ENCODE measurements at places on chromosomes 6 and 20.

DNA sequence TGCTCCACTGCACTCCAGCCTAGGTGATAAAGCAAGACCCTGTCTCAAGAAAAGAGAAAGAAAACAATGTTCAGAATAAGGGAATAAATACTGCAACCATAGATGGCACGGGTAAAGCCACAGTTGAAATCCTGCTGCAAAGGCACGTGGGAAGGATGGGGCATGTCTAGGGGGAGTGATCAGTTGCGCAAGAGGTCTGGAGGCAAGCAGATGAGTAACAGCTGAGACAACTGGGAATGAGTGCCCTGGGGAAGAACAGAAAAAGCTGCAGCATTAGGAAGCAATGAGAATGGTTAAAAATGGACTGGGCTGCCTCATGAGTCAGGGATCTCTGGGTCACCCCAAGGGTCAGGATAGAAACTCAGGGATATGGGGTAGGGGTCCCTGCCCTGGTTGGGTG is 96.3 kb downstream of the GMPR start:
- DNase-seq, result no peak

DNA sequence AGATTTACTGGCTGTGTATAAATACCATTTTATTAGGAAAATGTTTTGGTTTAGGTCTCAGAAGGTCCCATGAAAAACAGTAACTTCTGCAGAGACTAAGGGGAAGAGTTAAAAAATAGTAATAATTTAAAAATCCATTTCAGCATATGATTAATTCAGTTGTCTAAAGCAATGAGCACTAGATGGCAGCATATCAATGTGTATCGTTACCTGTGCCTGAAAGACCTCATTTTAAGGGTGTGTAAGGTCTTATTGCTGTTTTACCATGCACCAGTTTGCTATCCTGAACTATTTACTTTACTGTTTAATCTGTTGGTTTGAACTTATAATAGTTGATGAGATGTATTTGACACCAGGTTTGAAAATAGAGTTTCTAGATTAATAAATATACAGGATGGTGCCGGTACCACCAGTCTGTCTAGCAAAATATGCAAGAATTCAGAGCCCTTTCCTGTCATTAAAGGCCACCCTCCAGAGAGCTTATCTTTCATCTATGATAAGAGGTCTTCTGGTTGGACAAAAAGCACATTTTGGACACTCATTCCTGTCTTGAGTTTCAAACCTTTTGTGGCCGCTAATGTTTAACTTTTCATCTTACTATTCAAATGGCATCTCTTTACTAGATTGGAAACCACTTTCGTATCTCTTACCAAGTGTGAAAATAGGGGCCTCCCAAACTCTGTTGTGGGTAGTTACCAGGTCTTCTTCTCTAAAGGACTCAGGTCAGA is 8.9 kb upstream of the AHI1 start:
- DNase-seq, result no peak

- no peak for DNase-seq
Measured at GRCh38 chr6:116471531-116471930, 10.4 kb downstream of the CALHM6 start.

GRCh38 chr6:41208439-41209106 is 7.6 kb upstream of the TREML2 start:
- DNase-seq, result no peak

- DNase-seq, result no peak
Measured at GRCh38 chr6:90103056-90103800, 193.4 kb downstream of the BACH2 start.

GRCh38 chr20:52410731-52411234 is 219.2 kb upstream of the ZFP64 start:
- DNase-seq, result no peak

- no peak for DNase-seq
Measured at GRCh38 chr6:10418862-10419748, 4.2 kb upstream of the TFAP2A start.

DNA sequence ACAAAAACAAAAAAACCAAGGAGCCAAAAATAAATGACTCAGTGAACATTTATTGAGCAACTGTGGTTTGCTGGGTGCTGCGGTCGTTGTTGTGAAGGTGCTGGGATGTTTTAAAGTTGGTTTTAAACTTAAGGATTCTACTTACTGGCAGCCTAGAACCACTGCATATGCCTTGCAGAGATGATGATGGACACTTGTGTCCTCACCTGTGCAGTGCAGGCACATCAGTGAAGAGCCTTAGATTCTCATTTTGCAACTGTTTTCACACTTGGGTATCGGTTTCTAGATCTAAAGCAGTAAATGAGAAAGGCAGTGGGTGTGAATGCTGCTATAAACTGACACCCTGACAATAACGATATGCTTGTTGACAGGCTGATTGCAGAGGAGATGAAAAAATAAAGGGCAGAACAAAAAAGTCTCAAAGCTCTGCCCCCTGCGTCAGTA is 68.8 kb downstream of the UTRN start:
- no peak for DNase-seq

GRCh38 chr6:31498748-31499147 is 803 bp downstream of the MICB start:
- no peak for DNase-seq

GRCh38 chr6:66735106-66735890 is 1028.3 kb upstream of the EYS start:
- DNase-seq, result no peak

DNA sequence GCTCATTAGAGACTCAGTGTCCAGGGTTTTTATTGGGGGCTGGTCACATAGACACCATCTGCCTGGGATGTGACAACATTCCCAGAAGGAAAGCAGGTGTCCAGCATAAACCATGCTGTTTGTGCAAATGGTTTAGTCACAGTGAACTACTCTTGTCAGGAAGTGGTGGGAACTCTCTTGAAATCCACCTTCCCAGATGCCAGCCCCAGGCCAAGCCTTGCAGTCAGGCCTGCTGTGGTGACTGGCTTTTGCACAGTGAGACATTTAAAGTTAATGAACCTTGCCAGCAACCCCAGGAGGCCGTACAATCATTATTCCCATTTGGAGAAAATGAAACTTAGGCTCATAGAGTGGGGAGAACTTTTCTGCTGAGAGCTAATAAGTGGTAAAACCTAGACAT is 242.5 kb upstream of the KCNG1 start:
- no peak for DNase-seq

DNA sequence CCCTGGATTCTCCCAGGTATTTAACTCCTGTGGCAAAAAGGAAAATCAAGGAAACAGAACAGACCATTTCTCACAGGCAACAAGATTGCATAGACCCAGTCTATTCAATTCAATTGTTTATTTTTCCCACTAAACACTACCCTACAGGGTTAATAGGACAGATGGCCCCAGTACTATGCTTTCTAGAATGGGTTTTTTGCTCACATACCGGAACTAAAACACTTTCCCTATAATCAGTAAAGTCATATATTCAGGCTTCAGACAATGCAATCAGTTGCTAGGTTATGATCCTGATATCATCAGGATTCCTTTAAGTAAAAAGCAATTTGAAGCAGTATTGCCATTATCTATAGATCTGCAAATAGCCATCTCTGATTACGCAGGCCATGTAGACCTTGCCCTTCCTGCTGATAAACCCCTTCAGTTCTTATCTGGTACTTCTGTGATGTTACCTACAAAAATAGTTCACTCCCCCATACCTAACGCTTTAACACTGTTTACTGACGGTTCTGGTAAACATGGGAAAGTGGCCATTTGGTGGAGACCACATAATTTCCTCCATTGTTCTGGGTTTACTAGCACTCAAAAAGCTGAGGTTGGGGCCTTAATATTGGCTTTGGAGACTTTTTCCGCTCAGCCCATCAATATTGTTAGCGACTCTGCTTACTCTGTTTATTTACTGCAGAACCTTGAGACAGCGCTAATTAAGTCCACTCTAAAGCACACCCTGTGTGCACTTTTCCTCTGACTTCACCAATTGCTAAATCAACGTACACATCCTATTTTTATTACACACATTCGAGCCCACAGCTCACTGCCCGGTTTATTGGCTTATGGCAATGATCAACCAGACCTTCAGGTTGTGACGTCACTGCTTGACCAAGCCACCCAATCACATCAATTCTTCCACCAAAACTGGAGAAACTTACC is 666.0 kb downstream of the PHF3 start:
- DNase-seq, result no peak

- no peak for DNase-seq
Measured at GRCh38 chr6:169803816-169804340, 52.5 kb downstream of the ERMARD start.

DNA sequence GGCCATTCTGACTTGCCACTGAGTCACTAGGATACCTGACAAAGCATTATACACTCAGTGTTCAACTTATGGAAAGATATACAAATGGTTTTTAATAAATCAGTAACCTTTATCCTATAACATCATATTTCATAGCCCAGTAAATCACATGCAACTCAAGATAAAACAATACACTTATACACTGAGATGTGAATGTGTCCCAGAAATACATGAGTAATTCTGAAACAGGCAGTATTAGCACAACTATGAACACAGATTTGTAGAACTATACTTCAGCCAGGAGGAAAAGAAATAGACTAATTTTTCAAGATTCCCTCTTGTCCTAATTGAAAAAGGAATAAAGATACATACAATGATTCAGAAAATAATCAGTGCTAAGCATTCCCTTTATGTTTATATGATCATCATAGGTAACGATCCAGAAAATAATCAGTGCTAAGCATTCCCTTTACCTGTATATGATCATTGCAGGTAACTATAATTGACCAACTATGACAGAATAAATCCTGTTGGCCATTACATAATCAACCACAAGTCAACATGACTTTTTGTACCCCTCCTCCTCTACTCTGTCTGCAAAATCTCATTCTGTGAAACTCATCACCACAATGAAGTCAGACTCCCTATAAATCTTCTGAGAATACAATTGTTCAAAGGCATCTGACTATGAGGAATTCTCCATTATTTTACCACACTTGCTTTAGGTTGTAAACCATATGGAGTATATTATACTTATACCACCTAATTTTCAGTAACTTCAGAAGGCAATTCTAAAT is 30.3 kb downstream of the HACE1 start:
- no peak for DNase-seq

- DNase-seq, result no peak
Measured at GRCh38 chr6:40188931-40189330, 254.7 kb upstream of the MOCS1 start.

DNA sequence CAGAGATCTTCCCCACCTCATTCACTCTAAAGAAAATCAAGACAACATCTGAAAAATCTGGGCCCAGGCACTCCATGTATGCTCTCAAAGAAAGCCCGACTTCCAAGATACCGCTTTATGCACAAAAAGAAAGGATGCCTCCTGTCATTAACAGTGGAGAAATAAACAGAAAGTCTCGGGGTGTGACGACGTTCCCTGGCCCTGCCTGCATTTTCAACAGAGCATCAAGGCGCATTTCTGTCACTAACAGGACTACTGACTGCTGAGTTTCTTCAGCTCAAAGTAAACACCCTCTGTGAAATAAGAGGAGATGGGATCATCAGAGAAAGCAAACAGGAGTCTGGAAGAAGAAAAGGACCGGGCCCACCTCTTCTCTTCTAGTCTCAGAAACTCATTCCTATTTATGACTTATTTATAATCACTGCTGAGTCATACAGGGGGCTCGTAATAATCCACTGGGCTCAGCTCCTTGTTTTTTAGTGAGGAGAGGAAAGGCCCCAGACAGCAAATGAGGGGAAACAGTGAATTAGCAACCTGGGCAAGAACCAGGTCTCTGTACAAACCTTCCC is 99.7 kb downstream of the ZMYND8 start:
- no peak for DNase-seq

GRCh38 chr6:163354761-163355425 is 59.6 kb upstream of the QKI start:
- no peak for DNase-seq
